ENCODE measurements at places on chromosomes 1 and 21. TPM values are rescaled to one million over a fixed set of nuclear protein-coding genes. Genes with fewer than 3 reads are reported as not detected.

DNA sequence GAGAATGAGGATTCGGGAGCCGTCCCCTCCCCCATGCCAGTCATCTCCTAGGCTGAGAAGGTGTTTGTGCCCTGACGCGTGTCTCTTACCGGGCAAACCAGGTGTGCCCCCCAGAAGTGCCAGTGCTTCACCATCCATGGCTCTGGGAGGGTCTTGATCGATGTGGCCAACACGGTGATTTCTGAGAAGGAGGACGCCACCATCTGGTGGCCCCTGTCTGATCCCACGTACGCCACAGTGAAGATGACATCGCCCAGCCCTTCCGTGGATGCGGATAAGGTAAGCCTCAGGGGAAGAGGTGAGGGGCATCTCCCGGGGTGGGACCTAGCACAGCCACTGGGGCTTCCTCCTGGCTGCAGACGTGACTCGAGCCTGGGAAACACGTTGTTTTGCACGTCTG is 959 bp downstream of the PADI6 start:
- no peak for DNase-seq

DNA sequence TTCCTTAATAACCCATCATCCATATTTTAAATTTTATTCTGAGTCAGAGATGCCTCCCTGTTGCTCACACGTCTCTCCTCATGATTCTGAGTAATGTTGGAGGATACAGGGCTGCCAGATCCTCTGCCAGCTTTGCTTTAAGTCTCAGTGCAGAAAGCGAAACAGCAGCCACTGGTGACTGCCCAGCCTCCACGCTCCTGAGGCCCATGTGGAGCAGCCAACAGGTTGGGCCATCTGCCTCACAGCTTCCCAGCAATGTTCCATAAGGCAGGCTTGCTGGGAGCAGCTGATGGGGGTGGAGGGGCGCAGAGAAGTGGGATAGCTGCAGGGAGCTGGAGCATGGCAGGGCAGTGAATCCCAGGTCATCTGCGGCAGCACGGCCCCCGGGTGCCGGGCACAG is 104.2 kb downstream of the IGSF21 start:
- no peak for DNase-seq

DNA sequence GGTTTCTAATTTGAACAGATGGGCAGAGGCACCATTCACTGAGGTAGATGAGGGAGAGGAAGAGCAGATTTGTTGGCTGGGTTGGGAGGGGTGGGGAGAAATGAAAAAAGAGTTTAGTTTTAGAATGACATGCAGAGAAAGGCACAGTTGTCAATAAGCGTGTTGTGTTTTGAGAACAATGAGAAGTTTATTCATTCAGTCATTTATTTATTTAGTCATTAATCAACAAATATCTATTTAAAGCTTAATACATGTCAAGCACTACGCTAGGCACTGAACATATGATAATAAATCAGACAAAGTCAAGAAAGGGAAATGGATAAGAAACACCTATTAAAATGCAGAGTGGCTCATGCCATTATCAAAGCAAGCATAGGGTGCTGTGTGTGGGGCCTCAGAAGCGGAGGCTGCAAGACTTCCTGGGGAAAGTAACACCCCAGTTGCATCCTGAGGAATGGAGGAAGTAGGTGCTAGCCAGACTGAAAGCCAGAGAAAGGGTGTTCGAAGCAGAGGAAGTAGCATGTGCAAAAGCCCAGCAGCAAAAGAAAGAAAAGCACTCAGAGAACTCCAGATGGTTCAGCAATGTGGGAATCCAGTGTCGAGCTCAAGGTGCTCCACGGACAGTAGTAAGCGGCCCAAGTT is 114.1 kb downstream of the RNF220 start:
- no peak for DNase-seq

DNA sequence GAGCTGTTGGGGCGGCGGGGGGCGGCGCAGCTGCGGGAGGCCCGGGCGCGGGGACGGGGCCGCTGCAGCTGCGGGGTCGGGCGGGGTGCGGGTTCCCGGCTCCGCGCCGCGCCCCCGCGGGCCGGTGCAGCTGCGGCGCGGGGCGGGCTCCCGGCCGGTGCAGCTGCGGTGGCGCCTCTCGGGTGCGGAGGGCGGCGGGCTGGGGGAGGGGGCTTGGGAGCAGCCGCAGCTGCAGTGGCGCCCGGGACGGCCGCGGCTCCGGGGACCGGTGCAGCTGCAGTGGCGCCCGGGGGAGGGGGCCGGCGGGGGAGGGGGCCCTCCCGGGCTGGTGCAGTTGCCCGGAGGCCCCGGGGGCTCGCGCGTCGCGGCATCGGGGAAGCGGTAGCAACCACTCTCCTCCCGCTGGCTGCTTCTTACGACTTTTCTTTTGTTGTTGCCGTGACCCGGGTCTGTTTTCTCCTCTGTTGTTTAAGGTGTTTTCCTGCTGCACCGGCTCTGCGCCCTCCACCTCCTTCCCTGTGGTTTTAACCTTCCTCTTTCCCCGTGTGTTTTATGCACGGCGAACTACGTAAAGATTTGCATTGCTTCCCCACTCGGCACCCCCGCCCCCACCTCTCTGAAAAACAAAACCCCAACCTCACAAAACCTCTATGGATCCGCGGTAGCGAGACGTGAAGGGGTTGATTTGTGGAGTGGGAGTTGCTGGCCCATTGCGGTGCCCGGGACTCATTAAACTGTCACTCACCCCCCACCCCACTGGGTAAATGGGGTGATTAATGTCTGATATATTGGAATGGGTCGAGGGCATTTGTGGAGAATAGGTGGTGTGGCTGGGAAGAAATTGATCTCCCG is 1.7 kb upstream of the ZBTB18 start:
- DNase-seq = no peak

- DNase-seq = no peak
Observed at GRCh38 chr1:46152016-46152415, 19.6 kb upstream of the PIK3R3 start.

GRCh38 chr1:229896306-229896705 is 170.7 kb upstream of the GALNT2 start:
- DNase-seq = no peak

- no peak for DNase-seq
Observed at GRCh38 chr1:161483361-161483760, 21.9 kb upstream of the FCGR2A start.

DNA sequence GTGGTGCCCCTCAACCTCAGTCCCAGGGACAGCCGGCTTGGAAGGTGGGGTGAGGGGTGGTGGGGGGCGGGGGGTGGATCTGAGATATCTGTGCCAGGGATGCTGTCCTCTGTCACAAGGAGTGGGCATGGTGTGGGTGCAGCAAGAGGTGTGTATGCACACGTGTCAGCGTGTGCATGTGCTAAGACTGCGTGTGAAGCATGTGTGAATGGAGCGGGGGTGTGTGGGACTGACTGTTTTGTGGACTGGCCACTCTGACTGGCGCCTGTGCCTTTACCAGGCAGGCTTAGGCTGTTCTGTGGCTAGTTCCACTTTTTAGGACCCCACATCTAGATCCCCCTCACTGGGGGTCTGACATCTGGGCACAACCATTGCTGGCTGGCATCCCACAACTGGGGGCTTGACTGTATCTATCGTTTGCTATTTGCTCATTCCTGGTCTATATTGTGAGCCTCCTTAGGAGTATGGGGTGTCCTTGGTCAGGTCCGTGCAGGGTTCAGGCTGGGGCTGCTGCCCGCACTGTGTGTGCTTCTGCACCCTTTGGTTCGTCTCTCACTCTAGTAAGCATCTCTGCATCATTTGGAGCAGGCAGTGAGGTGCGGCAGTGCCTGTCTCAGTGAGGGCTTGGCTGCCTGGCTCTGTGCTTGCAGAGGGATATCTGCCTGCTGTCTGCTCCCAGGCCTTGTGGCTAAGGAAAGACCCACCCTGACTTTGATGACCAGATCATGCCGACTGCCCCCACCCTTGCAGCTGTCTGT is 1.9 kb downstream of the AMPD2 start:
- no peak for DNase-seq

GRCh38 chr1:155083865-155084721 is 5.5 kb downstream of the EFNA3 start:
- no peak for DNase-seq

GRCh38 chr21:42358261-42358660 is 7.5 kb upstream of the TFF2 start:
- no peak for DNase-seq

The RGS16 gene
- total RNA-seq = 5.0 TPM

The MNDA gene
- total RNA-seq = not detected

The ABCA4 gene
- not detected for total RNA-seq

Data from SJSA1 (cell line).